ENCODE measurements at places on chromosomes 4 and X. TPM values are rescaled to one million over a fixed set of nuclear protein-coding genes. Genes with fewer than 3 reads are reported as not detected.

The CXorf49 gene
- total RNA-seq: not detected

DNA sequence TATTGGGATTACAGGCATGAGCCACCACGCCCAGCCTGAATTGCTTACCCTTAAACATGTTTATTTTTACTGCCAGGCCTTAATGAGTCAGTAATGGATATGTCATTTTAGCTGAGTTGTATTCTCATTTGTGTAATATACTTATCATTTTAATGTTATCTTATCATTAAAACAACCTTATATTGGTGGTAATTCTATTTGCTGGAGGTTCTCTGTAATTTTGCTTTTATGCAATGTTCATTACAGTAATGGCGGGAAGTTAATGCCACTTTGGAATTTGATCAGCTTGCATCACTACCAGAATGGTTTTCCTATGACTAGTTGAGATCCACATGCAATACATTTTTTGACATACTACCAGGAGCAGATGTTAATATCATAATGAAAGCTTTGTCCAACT is 6.3 kb upstream of the PGAM4 start:
- no peak for DNase-seq

The LRIT3 gene
- total RNA-seq: 0.15 TPM

The XAGE2 gene
- not detected for total RNA-seq
